SW480 (cell line): ENCODE measurements at places on chromosomes 16 and 17.

DNA sequence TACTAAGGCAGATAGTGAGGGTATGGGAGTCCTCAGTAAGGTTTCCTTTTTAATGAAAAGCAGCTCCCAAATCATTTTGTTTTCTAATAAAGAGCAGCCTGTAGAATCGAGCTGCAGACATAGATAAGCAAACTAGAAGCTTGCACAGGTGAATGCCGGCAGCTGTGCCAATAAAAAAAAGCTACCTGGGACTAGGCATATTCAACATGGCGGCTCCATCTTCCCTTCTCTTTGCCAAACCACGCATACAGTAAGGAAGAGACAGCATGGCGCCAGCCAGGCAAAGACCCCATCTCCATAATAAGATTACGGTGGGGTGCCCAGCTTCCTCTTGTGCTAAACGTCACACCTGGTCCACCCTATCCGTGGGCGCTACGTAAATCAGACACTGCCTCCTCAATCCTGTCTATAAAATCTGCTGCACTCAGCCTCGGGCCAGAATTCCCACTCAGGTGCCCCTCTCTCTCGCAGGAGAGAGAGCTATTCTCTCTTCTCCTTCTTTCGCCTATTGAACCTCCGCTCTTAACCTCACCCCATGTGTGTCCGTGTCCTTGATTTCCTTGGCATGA, 92.7 kb upstream of the FA2H start:
- no peak for DNase-seq

- DNase-seq = no peak
Measured at GRCh38 chr17:83186751-83187421, 107.5 kb downstream of the METRNL start.

GRCh38 chr16:78902321-78902720, 698.2 kb downstream of the MAF start:
- no peak for DNase-seq

DNA sequence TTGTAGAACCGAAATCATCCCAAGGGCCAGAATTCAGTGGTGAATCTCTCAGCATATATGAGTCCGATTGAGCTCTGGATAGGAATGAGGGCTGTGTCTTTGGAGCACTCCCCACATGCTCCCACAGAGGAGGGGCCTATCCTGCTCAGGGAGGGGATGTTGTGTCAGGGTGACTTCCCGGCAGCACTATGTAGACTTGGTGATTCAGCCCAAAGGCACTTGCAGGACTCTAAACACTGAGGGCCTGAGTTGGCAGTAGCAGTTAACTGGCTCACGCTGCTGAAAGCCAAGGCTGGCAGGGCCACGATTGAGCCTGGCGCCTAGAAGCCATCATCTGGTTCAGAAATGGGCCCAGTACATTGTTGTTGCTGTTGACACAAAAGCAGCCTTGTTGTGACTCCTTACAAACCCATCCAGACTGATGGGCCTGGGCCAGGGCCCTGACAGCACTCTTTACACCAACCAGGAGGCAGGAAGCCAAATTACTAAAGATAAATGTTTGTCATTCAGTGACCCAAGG, 31.9 kb downstream of the NMT1 start:
- peak; percentile 67 for DNase-seq

DNA sequence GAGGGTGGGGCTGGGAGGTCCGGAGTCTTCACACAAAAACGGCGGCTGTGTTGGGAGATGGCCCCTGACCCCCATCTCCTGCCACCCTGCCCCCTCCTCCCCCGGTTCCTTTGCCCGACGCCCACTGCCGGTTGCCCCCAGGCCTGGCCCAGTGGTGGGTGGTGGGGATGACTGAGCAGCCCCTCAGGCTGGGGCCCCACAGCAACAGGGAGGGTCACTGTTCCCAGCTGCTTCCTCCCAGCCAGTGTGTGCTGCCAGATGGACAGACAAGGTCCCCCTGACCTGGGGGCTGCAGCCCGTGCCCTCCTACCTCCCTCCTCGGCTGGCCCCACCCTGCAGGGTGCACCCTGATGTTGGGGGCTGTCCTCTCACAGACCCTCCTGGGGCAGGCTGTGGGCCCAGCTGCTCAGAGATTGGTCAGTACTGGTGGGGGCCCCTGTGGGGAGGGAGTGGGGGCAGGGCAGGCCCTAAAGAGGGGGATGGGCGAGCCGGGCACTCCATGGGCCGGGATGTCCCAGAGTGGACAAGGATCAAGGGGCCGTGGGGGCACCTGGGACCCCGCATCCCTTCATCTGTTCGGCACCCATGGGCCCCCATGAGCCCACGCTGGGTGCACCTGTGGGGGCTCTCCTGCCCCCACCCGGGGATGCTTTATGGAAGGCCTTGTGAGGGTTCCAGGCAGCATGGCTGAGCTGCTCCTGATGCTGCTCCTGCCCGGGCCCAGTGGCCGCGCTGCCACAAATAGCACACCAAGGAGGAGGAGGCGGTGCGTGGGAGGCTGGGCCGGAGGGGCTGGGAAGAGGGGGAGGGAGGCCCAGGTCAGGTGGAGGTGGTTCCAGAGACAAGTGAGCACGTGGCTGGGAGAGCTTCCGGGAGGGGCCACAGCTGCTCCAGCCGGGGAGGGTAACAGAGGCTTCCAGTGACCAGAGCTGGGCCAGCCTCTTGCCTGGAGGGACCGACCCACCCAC, 5.1 kb downstream of the C1QTNF8 start:
- no peak for DNase-seq

DNA sequence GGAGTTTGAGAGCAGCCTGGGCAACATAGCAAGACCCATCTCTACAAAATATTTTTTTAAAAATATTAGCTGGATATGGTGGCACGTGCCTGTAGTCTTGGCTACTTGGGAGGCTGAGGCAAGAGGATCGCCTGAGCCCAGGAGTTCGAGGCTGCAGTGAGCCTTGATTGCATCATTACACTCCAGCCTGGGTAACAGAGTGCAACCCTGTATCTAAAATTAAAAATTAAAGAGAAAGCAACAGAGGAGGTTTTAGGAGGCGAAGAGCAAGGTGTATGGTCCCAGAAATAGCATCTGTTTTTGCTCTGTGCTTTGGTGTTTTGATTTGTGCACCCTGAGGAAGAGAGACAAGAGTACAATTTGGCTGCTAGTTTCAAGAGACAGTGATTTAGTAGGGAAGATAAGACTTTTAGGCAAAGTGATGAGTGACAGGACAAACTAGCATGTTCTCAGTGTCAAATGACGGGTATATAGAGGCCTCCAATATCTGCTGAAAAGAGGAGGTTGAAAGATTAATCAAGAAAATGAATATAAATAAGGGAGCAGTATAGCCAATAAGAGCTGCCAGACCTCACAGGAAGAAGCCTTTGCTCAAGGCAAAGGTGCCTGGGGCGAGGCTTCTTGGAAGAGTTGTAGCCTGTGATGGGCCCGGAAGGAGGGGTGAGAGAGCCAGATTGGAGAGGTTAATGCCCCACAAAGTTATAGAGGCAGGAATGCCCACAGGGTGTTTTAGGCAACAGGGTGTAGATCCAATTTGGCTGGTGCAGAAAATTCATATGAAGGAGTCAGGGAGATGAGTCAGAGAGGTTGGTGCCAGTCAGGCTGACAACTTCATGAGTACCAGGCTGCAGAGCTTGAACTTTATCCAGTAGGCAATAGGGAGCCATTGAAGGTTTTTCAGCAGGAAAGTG, 11.4 kb downstream of the HLF start:
- no peak for DNase-seq

- DNase-seq = no peak
Measured at GRCh38 chr17:29113334-29113733, 66.9 kb downstream of the MYO18A start.

GRCh38 chr17:17387498-17388362, 84.6 kb downstream of the NT5M start:
- DNase-seq = peak; percentile 90

GRCh38 chr16:4270595-4270994, 2.2 kb downstream of the TFAP4 start:
- DNase-seq = no peak

DNA sequence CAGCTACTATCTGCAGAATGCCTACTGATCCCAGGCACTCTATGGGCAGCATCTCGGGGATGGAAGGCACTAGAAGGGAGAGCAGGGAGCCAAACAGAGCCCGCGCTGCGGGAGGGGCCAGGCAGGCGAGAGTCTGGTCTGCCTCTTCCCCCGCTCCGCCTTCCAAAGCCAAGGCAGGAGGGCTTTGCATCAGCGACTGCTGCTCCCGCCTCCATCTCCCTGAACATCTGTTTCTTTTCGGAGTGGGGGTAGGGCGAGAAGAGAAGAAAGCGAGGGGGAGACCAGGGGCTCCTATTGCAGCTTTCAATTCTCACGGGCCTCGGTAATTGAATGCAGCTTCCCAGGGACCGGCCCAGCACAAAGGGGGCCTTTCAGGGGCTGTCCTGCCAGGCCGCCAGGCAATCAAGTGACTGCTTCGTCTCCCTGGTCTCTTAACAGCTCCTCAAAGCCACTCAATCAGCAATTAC, 31.4 kb upstream of the CDC42EP4 start:
- no peak for DNase-seq

GRCh38 chr17:12729086-12729485, 60.2 kb upstream of the ARHGAP44 start:
- no peak for DNase-seq

DNA sequence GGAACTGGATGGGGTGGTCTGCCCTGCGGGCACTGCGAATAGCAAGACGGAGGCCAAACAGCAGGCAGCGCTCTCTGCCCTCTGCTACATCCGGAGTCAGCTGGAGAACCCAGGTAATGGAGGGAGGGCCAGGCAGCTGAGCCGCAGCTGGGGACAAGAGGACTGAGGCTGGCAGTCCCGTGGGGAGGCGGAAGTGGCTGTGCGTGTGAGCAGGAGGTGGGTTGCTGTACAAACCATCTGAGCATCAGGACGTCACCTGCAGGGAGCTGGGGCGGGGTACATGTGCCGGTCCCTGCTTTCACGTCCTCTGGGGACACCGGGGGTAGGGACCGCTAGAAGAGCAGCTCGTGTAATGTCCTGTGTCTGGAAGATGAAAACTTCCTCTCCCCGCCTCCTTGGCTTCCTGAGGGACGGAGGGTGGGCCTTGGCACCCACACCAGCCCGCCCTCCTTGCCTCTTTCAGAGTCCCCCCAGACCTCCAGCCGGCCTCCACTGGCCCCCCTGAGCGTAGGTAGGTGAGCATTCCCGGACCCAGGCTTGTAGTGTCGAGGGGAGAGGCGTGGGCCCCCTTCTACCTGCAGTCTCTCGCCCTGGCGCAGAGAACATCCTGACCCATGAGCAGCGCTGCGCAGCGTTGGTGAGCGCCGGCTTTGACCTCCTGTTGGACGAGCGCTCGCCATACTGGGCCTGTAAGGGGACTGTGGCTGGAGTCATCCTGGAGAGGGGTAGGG, 3.7 kb downstream of the ADAD2 start:
- no peak for DNase-seq

GRCh38 chr17:51908841-51909537, 249.5 kb downstream of the CA10 start:
- DNase-seq = no peak

DNA sequence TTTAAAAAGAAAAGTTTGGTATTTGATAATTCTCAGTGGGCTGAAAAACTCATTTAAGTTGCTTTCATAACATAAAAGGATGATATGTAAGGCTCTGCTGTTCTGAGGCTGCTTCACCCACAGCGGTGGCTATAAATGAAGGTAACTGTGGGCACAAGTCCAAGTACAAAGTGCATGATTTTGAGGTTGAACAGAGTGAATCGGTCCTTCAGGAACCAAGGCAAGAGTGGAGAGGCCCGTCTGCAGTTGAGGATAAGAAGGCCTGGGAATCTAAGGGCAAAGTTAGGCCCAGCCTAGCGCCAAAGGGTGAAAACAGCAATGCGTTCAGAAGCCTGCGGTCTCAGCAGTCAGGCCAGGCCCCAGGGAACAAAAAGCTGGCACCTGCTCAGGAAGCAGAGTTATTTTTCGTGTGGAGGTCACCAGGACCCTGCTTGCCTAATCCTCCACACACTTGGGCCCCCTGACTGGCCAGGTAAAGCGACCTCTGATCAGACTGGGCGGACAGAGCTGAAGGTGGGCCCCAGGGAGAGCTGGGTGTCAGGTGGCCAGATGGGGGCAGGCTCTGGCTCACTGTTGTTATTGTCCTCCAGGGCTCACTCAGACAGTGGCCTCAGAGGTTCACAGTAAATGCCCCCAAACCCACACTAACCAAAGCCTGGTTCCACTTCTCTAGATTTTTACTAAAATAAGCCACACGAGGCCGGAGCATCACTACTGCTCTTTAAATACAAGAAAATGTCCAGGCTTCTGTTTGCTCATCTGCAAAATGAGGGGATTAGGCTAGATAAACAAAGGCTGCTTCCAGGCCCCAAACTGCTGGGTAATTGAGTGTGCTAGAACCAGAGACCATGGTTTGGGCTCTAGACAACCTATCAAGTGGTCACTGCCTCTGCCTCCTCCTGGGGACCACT, 46.5 kb downstream of the TEX2 start:
- no peak for DNase-seq

DNA sequence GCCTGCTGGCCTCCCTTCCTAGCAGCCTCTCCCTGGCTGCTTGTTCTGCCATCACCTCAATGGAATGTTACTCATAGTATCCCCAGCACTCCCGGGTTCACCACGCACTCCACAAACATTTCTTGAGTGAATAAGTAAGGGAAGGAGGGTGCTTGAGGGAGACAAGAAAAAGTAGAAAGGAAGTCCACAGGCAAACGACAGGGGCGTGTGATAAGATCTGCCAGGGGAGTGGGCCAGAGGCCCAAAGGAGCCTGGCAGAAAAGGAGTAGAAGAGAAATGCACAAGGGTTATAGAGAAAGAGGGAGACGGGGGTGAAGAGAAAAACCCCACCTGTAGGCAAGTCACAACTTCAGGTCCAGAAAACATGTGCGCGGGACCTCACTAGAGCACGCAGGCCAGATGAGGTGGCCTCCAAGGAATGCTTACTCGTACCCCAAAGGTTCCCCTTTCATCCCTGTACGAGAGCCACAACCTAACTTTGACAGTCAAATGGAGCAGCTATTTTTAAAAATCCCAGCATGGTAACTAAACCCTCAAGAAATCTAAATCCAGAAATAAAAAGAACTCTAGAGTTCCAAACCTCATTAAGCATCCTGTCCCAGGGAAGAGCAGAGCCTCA, 6.6 kb downstream of the ZDHHC7 start:
- no peak for DNase-seq

GRCh38 chr16:89279666-89280481, 62.4 kb downstream of the ZNF778 start:
- no peak for DNase-seq

DNA sequence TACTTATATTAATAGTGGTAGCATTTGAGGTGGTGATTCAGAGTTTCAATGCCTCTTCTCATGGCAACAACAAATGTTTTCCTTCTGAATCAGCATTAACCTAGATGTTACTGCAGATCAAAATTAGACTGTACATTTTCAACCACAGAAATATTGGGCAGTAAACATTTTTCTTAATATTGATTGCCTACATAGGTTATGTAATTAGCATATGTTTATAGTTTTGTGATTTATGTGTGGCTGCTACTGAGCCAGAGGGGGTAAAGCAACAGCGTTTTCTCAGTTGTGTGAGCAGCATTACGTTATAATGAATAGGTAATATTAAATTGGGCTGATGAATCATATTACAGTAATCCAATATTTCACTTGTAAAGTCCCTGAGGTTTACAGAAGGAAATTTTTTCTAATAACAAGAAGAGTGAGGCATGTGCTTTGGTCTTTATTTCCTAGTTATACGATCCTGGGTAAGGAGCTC, 18.8 kb upstream of the BMERB1 start:
- DNase-seq = no peak
